ENCODE measurements at places on chromosomes 7 and 10.

DNA sequence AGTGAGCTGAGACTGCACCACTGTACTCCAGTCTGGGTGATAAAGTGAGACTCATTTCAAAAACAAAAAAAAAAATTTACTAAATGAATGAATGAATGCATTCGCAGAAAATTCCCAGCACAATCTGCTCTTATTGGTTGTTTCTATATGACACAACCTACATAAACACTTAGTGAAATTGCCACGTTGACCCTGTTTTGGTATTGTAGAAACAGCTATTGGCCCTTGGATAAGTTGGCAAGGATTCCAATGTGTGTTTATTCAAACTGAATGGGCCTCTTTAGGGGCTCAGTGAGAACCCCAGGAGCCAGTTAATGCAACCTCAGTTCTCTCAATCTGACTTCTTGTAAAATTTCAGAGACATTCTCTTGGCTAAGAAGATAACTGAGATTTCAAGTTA is 66.0 kb downstream of the HHEX start:
- DNase-seq = no peak

- DNase-seq = no peak
Observed at GRCh38 chr10:103232772-103233488, 12.8 kb upstream of the RPEL1 start.

GRCh38 chr10:86500846-86501245 is 20.7 kb downstream of the WAPL start:
- DNase-seq = no peak

GRCh38 chr10:43134126-43134905 is 3.9 kb upstream of the CSGALNACT2 start:
- no peak for DNase-seq

GRCh38 chr10:48589266-48589665 is 15.6 kb downstream of the ARHGAP22 start:
- DNase-seq = no peak

DNA sequence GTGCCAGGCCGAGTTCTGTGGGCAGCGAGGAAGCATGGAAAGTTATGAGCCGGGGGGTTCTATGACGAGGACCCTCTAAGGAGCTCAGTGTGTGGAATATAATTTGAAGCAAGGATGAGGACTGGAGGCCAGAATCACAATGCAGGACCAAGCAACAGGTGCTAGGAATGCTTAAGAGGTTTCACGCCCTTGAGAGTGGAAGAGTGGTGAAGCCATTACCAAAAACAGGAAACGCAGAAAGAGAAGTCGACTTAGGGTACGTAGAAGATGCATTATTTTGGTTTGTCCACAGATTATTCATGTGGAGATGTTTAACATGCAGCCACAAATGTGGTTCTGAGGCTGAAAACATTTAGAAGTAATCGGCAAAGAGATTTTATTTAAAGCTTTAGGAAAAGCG is 78.7 kb downstream of the PIP4K2A start:
- DNase-seq = no peak

- no peak for DNase-seq
Observed at GRCh38 chr7:154620141-154620755, 382.7 kb downstream of the PAXIP1 start.

- no peak for DNase-seq
Observed at GRCh38 chr10:81876253-81877077, 1.5 kb downstream of the NRG3 start.

- DNase-seq = no peak
Observed at GRCh38 chr10:91345716-91346115, 64.4 kb upstream of the HECTD2 start.

DNA sequence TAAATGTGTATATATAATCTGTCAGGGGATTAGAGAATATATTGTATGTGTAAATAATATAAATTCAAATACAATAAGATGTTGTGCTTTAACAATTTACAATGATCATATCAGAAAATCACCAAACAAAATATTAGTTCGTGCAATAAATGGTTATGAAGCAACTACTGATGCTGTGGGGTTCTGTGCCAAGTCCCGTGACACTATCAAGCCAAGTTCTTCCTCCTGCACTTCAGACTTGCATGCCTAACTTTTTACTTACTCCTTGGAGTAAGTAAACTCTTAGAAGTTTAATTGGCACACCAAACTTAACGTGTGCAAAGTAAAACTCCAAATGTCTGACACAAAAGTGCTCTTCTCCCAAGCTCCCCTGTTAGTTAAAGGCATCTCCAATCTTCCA is 26.5 kb upstream of the TMEM254 start:
- no peak for DNase-seq

GRCh38 chr10:35643151-35644049 is 1.3 kb upstream of the FZD8 start:
- DNase-seq = no peak

GRCh38 chr10:50286517-50286916 is 35.2 kb upstream of the ASAH2 start:
- DNase-seq = no peak

- no peak for DNase-seq
Observed at GRCh38 chr7:26841003-26841739, 23.2 kb downstream of the SKAP2 start.

- no peak for DNase-seq
Observed at GRCh38 chr7:92034116-92034515, 93.5 kb downstream of the AKAP9 start.

DNA sequence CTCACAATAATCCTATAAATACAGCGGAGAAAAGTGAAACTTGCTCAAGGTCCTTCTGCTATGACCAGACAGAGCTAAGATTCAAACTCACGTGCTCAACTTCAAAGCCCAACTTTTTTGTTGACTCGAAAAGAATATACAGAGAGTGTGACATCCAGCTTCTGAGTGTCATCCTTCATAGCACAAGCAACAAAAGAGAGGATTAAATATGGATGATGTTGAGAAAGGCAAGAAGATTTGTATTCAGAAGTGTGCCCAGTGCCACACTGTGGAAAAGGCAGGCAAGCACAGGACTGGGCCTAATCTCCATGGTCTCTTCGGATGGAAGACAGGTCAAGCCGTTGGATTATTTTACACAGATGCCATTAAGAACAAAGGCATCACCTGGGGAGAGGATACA is 2.1 kb upstream of the FAM3C start:
- no peak for DNase-seq

- DNase-seq = no peak
Observed at GRCh38 chr10:92688927-92689662, 660 bp upstream of the HHEX start.

DNA sequence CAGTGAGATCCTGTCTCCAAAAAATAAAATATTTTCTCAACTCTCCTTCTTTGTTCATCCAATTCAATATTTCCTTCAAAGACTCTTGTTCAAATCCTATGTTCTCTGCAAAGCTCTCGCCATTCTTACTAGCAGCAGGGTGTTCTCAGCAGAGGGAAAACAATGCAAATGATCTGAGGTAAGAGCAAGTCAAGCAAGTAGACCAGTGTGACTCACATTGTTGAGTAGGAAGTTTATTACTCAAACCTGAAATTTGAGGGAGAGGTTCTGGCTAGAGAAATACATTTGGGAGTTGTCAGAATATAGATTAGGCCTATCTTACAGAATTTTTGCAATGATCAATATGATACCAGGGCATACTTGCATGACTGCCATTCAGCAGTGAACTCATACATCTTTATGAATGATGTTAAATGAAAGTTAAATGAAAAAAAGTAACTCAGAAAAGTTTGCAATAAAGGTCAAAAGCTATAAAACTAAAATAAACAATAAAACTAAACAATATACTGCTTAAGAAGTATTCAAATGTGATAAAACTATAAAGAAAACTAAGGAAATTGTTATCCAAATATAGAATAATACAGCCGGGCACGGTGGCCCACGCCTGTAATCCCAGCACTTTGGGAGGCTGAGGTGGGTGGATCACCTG is 5.8 kb downstream of the IDE start:
- no peak for DNase-seq

- DNase-seq = no peak
Observed at GRCh38 chr10:27192284-27192683, 37.1 kb downstream of the MASTL start.

GRCh38 chr10:83073472-83073871 is 1065.8 kb upstream of the GHITM start:
- no peak for DNase-seq

DNA sequence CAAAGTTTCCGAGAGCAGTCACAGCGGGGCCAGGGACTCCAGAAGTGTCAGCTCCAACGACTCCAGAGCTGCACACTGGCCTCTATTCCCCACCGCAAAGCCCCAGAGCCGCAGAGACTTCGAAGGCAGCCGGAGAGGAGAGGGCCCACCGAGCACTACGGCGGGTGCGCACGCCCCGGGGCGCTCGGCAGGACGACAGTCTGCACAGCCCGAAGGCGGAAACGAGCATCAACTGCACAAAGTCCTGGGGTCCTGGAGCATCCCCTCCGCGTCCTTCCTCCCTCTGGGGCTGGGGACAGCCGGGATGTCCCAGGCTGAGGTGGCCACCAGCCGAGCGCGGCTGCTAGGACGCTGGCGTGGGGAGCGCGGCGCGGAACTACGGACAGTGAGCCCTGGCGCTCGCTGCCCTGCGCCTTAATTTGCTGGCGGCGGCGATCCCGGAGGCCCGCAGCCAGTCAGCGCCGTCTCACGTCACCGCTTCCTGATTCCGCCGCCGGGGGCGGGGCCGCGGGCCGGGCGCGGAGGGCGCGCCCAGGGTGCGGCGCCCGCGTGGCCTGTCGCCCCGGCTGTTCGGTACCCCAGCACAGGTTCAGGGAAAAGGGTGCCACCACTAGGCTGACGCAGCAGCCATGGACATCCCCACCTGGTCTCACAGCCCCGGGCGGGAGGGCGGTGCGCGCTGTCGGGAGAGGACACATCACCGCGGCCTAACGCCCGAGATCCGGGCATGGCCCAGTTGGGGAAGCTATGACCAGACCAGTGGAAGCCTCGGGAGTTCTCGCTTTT is at the start of gene TBX20:
TSS of gene TBX20 (minus strand) at position 391 of the 786 bp plus-strand sequence. CDS start 480 bp downstream, outside the sequence.
- DNase-seq = no peak

DNA sequence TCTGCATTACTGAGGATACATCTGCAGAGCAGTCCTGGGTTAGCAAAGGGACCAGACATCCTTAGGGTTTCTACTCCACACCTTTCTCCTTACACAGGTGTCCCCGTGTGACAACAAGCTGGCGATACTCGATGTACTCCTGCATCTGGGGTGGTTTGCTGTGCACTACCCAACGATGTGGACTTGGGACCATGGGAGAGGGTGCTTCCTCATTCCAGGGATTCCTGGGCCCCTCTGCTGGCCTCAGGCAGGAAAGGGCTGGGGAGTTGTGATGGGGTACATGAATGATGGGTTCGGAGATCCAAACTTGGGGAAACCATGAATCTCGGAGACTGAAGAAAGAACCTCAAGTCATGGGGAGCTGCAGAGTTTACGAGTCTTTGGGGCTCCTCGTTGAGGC is 179.6 kb upstream of the GALNT17 start:
- DNase-seq = no peak

- DNase-seq = no peak
Observed at GRCh38 chr10:100158044-100158805, 27.6 kb downstream of the ERLIN1 start.

Data from activated naive CD4-positive, alpha-beta T cell (primary cell).